ENCODE measurements at places on chromosomes 6 and 20.

DNA sequence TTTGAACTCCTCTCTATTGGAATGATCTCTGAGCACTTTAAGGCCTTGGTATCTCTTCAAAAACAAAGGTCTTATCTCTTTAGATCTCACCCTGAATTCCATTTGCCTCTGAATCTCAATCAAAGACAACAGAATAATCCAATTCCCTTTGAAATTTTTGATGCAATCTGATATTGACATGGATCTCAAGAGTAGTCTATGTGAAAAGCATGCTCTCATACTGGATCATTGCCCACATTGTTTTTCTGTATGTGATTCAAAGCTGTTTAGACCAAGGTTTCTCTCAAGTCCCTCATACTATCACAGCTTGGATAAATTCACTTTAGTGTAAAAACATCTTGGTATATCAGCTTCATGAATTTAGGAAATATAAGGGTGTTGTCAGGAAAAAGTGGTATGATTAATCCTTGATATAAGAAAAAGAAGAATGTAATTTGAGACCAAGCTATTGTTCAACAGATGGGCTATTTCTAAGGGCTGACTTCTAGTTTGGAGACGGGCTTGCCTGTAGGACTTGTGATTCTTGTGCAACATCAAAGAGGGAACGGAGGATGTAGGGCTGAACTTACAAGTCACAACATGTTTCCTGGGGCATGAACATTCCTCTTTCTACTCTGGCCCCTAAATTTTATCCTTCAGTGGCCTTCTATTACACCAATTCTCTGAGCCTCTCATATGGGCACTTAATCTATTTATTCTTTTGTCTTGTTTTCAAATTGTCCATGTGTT lies 77.9 kb upstream of the CITED2 start:
- DNase-seq = no peak

- no peak for DNase-seq
These were observed 15.0 kb downstream of the HSPA12B start for GRCh38 chr20:3747471-3747870.

- no peak for DNase-seq
These were observed 93.3 kb downstream of the PERP start for GRCh38 chr6:138013959-138014358.

DNA sequence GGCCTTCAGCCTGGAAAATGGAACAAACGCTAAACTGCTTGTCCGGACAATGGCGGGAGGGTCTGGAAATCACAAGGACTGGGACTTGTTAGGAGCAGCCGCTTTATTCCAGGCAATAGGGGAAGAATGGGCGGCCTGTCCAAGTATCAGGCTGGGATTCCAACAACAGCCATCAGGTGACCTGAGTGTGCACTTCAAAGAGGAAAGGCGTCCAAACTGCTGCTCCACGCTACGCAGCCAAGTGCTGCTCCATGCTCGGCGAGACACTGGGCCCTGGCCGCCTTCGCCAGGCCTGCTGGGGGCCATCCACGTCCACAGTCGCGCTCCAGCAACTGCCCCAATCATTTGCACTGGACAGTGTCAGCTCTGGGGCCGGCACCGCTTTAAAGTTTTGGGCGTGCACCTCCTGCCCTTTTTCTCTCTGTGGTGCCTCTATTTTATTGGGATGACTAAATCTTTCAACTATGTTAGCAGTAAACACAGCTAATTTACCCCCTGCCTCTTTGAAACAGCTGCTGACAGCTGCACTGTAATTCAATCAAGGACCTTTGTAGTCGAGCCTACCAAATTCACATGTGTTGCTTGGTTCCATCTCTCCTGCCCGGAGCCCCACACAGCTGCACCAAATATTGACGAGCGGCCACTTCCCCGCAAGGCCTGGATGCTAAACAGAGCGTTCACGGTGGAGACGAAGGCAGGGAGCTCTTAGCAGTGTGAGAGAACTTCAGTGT lies 98.3 kb downstream of the BMP7 start:
- no peak for DNase-seq

DNA sequence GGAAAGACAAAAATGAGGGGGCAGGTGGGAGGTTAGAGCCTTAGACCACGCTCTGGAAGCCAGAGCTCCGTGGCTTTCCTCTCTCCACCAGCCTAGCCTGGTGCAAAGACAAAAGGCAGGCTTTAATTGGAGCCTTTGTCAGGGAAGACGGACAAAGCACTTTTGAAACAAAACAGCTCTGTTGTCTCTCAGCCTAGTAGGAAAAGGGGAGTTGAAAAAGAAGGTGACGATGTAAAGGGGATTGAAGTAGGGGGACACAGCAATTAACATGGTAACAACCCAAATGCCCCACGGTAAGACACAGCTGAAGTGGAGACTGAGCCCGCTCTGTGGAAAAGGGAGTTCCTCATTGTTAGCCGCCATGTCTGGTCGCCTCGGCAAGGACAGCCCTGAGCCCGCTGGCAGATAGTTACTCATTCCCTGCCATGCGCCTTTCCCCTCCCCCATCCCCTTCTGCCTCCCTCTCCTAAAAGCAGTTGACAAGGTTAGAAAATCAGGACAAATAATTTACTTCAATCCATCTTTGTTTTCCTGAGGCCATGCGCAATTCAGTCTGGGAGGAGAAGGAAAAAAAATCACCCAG lies 93.0 kb downstream of the TCP11 start:
- DNase-seq = no peak

All from CD4-positive, alpha-beta T cell treated with Interleukin-12 subunit alpha and Interleukin-12 subunit beta, for 1 hour (primary cell).